ENCODE measurements at places on chromosomes 6 and 20.

DNA sequence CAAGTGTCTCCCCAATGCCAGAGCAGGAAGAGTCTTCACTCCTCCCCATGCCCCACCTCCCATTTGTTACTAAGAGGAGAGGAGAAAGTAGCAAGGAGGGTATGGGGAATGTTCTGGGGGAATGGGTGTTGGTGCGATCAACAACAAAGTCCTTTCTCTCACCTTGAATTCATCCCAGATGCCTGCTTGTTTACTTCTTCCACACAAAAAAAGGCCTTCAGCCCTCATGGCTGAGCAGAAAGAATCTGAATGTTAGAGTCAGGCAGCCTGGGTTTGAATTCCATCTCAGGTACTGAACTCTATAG is 9.9 kb downstream of the MOG start:
- no peak for DNase-seq
- no peaks in the 10 kb centered on the region for H3K4me1 ChIP-seq
- H3K4me3 ChIP-seq = no peak overlapping the region
- no peaks in the 10 kb centered on the region for H3K27me3 ChIP-seq
- H3K36me3 ChIP-seq = no peaks in the 10 kb centered on the region

DNA sequence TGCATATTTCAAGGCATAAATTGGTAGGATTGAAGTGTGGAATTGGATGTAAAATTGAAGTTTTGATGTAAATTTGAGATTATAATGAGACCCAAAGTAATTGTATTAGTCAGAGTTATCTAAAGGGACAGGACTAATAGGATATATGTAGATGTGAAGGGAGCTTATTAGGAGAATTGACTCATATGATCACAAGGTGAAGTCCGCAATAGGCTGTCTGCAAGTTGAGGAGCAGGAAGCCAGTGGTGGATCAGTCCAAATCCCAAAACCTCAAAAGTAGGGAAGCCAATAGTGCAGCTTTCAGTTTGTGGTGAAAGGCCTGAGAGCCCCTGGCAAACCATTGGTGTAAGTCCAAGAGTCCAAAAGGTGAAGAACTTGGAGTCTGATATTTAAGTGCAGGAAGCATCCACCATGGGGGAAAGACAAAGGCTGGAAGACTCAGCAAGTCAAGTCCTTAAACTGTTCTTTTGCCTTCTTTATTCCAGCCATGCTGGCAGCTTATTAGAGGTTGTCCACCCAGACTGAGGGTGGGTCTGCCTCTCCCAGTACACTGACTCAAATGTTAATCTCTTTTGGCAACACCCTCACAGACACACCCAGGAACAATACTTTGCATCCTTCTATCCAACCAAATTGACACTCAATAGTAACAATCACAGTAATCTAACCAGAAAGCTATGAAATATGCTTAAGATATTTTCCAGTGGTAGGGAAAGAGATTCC is 442.6 kb upstream of the PTCHD4 start:
- DNase-seq = no peak
- no peaks in the 10 kb centered on the region for H3K27me3 ChIP-seq
- H3K36me3 ChIP-seq = no peaks in the 10 kb centered on the region
- no peak overlapping the region for H3K27ac ChIP-seq

DNA sequence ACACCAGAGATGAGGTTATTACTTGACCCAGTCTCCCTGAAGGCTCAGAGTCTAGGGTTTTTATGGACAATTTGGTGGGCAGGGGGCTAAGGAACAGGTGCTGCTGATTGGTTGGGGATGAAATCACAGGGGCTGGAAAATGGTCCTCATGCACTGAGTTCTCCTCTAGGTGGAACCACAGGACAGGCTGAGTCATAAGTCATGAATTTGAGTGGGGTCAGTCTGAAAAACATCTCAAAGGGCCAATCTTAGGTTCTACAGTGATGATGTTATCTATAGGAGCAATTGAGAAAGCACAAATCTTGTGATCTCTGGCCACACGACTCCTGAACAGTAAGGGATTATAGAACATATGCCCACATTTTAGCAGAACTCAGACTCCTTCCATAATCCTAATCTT is 5.9 kb upstream of the MRS2 start:
- no peaks in the 10 kb centered on the region for H3K4me1 ChIP-seq
- H3K4me3 ChIP-seq = no peak overlapping the region
- H3K36me3 ChIP-seq = no peaks in the 10 kb centered on the region
- H3K27ac ChIP-seq = no peak overlapping the region
- no peaks in the 10 kb centered on the region for H3K27me3 ChIP-seq
- no peak for DNase-seq

DNA sequence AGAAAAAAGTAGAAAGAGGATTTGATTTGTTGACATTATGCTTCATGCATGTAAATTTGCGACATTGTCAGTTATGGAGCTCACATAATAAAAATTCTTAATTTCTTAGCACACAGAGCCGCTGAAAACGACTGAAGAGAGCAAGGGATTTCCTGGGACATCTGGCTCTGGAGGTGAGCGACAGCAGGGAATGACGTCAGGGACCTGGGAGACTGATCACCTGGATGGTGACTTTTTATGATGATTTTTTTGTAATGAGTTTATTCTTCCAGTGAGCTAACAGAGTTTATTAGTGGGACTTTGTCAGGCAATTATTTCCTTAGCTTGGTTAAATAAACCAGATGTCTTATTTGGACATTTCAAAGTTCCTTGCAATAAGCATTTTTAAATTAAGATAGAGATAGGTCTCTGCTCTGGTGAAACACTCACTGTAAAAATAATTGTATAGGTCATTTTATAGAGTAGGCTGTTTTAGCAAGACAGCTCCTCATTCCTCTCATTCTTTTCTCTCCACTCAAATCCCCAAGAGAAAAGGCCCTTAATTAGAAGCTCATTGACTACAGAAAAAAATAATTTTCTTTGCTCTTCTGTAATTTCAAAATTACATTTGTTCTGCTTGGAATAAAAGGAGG is 19.4 kb downstream of the TMEM200A start:
- H3K4me1 ChIP-seq = peaks cover 21% of the 10 kb centered on the region
- no peak overlapping the region for H3K27ac ChIP-seq
- no peaks in the 10 kb centered on the region for H3K36me3 ChIP-seq
- H3K27me3 ChIP-seq = no peaks in the 10 kb centered on the region
- no peak overlapping the region for H3K4me3 ChIP-seq
- no peak for DNase-seq
